CD4-positive, alpha-beta memory T cell (primary cell): ENCODE measurements at places on chromosomes 2 and 18.

DNA sequence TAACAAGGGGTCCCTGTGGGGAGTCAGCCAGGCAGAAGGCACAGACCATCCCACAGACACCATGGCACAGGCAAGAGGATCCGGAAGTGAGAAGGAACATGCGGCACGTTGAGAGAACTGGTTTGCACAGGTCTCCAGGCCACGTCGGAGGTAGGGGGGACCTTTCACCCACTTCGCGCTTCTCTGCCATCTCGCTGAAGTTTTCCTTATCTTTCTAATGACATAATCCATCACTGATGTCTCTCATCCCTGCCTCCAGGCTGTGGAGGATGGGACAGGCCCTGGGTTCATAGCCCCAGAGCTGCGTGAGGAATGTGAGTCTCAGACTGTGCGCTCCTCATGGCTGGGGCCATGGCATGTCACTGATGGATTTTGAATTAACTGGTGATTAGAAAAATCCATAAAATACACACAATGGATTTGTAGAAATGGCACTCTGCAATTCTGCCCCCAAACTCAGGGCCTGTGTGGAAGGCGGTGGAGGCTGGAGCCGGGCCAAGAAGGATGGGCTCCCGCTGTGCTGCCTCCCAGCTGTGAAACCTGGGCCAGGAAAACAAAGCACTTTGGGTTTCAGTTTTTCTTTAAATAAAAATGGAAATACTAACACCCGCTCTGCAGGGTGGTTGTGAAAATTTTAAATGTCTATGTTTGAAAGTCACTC, 113.3 kb upstream of the ALKAL2 start:
- no peak for DNase-seq

DNA sequence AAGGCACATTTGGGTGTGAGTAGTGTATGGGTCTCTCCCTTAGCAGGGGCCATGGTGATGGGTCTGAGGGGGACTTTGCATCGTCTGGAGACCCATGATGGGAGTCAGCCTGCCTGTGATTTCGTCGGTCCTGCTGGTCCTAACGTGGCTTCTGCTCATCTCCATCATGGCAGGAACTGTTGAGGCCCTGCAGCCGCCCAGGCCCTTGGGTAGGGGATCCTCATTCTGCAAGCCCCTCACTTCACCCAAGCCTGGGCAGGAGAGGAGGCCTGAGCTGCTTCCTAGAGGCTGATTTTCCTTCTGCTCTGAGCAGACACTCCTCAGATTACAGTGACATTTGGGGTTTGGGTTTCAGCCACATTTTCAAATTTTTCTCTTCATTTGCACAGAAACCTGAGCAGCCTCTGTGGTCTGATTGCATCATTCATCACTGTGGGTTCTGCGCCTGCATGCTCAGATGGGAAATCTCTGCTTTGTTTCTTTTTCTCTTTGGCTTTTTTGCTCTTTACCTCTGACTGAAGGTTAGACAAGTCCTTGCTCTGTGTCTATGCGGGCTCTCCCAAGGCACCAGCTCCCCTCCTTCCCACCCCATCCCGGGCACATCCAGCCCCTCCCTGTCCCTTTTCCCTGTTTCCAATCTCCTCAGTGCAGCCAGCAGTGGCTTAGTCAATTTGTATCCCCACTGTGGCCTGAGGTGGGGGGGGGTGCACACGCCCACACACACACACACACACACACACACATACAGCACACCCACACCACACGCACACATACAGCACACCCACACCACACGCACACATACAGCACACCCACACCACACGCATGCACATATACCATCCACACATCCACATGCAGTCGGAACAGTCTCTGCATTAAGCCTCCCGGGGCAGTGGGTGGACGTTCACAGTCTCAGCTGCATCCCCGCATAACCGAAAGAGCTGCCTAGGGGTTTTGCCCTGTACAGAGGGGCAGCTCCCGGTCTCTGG, 305.4 kb upstream of the HS6ST1 start:
- no peak for DNase-seq

DNA sequence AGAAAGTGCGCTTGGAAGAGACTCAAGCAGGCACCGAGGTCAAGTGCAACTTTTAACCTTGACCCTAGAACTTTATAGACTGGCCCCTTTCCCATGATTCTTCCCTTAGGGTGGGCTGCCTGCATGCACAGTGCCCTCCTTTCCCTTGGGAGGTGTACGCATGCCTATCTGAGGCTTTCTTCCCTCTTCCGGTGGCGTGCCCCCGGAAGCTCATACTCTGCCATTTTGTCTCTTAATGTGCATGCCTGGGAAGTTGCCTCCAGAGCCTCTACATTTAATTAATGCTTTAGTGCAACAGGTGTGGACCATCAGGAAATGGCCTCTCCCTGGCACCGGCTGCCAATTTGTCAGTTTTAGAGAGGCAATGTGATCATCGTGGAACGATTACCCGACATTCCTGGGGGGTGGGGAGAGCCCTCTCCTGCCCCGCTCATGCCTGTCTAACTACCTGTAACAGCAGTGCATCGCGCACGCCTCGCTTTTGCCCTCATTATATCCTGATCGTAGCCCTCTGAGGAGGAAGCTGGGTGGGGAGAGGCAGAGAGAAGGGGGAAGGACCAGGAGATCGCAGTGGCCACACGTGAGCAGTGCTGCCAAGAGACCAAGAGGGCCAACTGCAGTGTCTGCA, 194.8 kb downstream of the TFCP2L1 start:
- no peak for DNase-seq

DNA sequence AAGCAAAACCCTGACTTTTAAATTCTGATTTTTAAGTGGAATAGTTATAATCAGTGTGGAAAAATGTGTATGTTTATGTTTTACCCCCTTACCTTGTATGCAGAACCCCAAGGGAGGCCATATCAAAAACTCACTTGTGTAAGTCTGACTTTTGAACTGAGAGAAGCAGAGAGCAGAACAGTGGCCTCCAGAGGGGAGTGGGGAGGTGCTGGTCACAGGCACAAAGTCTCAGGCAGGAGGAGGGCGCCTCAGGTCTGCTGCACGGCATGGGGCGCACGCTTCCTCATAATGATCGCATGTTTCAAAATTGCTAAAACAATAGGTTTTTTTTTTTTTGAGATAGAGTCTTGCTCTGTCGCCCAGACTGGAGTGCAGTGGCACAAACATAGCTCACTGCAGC, 127.8 kb downstream of the TPO start:
- no peak for DNase-seq

DNA sequence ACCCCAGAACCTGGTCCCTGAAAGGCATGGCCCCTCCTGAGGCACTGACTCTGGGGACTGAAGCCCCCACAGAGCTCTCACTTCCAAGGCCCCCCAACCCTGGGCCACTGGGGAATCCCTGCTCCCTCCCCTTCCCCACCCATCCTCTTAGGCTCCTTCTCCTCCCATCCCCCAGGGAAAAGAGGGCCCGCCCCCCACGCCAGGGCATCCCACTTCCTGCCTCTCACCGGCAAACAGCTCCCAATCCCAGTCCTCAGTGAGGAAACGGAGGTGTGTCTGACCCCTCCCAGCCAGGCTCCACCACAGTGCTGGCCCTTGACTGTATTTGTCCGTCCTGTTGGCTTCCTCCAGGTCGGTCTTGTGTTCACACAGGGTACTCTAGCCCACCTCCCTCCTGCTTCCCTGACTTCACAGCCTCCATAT, 35.0 kb upstream of the PTMA start:
- DNase-seq = no peak

DNA sequence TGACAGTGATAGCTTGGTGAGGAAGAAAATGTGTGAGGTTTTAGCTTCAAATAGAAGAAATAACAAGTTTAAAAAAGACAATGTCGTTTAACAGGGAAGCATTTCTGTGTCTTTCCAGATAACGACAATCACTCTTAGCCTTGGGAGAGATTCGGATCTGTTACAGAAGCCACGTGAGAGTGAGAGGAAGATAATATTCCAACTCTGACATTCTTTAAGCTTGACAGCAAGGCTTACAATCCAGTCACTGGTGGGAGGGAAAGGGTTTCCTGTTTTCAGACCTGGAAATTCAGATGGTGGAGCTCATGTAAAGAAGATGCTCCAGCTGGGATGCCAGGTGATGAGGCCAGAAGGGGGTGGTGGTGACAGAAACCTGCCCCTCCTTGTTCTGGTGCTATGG, 30.8 kb downstream of the FBXO48 start:
- DNase-seq = no peak

GRCh38 chr2:235001237-235002133, 49.7 kb downstream of the SH3BP4 start:
- DNase-seq = no peak

- DNase-seq = no peak
Observed at GRCh38 chr2:61948661-61949457, 43.4 kb downstream of the COMMD1 start.

- no peak for DNase-seq
Observed at GRCh38 chr2:212133337-212133736, 405.3 kb downstream of the ERBB4 start.

- no peak for DNase-seq
Observed at GRCh38 chr2:179741317-179741716, 120.1 kb downstream of the ZNF385B start.

- DNase-seq = peak; percentile 84
Observed at GRCh38 chr2:26346454-26347053, at the start of gene ADGRF3. ADGRF3 (minus strand) TSS chr2:26346789; CDS start chr2:26346234, 555 bp downstream.

DNA sequence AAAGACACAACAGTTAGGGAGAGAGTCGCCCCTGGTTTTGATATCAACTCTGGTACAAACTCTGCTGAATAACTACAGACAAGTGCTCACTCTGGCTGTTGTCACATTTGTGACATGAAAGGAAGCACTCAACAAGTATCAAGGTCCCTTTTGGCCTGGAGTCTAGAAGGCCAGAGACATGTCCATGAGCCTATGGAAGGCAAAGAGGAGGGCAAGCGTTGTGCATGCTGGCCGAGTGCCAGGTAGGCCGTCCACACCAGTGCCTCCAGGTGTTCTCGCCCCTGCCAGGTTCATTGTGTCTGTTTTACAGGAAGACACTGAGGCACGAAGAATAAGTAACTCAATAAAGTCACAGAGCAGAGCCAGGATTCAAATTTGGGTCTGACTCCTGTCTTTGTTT, 21.1 kb downstream of the ILKAP start:
- DNase-seq = no peak

GRCh38 chr2:32947484-32948143, 861 bp downstream of the LTBP1 start:
- peak; percentile 13 for DNase-seq

GRCh38 chr18:79717555-79718074, 38.0 kb downstream of the CTDP1 start:
- DNase-seq = no peak

DNA sequence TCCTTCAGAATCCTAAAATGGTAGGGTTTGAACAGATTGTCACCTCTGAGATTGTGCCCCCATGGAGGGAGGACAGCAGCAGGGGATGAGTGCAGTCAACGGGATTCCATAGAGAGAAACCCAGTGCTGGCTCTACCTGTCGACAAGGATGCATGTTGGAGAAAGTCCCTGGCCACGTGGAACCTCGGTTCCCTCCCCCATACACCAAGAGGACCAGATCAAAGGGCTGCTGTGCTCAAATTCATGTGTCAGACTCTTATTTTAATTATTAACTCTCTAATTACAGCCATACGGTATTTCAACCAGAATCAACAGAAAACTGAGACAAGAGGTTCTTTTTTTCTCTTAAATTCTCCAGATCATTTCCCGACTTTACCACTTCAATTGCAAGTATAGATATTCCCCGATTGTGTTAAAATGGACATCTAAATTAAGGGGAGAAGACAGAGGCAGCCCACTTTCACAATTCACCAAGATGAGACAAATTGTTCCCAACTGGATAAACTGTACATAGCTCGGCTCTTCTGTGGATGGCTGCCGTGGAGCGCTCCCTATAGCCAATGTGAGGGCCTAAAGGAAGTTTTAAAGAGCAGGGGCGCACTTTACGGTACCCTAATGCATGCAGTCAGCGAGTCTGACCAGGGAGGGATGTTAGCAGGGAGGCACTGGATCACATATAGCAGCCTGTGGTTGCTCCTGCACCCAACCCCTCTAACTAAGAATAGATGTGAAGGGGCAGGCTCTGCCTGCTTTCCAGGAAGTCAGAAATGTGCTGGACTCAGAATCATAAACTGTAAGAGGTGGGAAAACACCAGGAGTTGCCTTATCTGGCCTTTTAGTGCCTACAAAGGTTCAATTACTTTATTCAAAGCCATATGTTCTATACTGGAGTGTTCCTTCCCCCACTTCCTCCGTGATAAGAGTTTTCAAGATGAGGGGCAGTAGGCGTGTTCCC, 123.1 kb downstream of the CACNB4 start:
- no peak for DNase-seq
